ENCODE measurements at places on chromosomes 11 and 22. TPM values are rescaled to one million over a fixed set of nuclear protein-coding genes. Genes with fewer than 3 reads are reported as not detected.

DNA sequence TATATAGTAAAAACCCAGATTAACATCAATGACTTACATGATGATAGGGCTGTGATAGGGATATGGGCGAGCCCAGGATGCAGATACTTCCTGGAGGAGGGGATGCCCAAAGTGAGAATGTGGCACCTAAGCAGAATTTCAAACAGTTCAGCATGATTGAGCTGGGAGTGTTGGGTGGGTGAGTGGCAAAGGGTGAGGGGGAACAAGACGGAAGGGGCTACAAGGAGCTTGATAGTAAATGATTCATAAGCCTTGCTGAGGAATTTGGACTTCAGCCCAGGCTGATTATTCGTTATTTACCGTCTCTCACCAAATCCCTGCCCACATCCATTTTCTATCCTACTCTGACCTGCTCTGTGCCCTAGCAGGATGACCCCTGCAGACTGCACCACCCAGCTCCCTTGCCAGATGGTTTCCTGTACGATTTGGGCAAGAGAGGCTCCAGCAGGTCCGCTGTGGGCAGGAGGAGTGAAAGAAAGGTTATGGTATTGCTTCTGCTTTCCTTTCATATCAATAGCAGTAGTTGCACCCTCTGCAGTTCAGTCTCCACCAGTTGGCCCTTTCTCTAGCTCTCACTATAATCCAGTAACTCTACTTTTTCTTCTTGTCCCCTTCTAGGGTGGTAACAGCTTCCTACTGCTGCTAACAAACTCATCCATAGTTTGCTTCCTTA lies 30.3 kb upstream of the SIK2 start:
- H3K27ac ChIP-seq: no peak overlapping the region
- H3K27me3 ChIP-seq: no peaks in the 10 kb centered on the region
- no peaks in the 10 kb centered on the region for H3K4me1 ChIP-seq
- H3K36me3 ChIP-seq: no peaks in the 10 kb centered on the region

DNA sequence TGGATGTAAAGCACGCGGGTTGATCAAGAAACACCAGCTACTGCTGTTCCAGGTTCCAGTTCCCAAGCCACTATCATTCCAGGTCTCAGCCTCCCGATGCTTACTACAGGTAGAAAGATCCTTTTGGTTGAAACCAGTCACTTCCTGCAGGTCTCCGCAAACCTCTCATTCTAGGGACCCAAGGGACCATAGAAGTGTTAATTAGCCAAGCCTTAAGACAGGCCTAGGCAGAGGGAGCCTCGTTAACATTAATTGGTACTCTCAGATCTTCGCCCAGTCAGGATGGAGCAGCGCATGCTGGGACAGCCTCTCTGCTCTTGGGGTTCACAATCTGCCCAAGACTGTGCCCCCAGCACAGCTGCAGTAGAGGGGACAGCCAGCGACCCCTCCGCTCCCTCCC lies 11.2 kb upstream of the OAF start:
- no peak overlapping the region for H3K27ac ChIP-seq
- H3K4me3 ChIP-seq: no peak overlapping the region
- H3K36me3 ChIP-seq: no peaks in the 10 kb centered on the region
- H3K4me1 ChIP-seq: no peaks in the 10 kb centered on the region

GRCh38 chr11:122879785-122880184 lies 2.8 kb upstream of the JHY start:
- no peak overlapping the region for H3K4me3 ChIP-seq
- H3K4me1 ChIP-seq: peaks cover 19% of the 10 kb centered on the region
- peaks cover 1% of the 10 kb centered on the region for H3K27me3 ChIP-seq
- DNase-seq: no peak
- H3K27ac ChIP-seq: no peak overlapping the region

DNA sequence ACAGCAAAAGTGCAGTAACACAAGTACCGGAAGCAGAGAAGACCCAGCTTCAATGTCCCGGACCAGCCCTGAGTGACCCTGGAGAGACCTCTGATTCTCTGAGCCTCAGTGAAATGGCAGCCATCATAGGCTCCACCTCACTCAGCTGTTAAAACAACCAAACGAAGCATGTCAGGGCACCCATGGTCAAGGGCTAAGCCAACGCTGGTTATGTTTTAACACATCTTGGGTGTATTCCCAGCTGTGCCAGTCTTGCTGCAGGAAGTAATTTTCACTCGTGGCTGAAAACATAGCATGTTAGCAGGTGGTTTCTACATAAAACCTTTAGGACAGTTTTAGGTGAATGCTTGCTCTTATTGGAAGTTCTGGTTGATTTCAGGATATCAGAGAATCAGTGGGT lies 30.9 kb downstream of the LMO2 start:
- H3K4me3 ChIP-seq: no peak overlapping the region
- H3K27me3 ChIP-seq: peaks cover 30% of the 10 kb centered on the region
- H3K27ac ChIP-seq: no peak overlapping the region
- H3K4me1 ChIP-seq: no peaks in the 10 kb centered on the region
- DNase-seq: no peak
- H3K36me3 ChIP-seq: no peaks in the 10 kb centered on the region

Gene P2RX3
- not detected for total RNA-seq

GRCh38 chr22:35258191-35258988 lies 1.1 kb downstream of the HMGXB4 start:
- H3K27ac ChIP-seq: peak overlapping the region; percentile 87
- peaks cover 25% of the 10 kb centered on the region for H3K36me3 ChIP-seq
- H3K4me1 ChIP-seq: peaks cover 27% of the 10 kb centered on the region
- H3K4me3 ChIP-seq: peak overlapping the region; percentile 88
